ENCODE measurements at places on chromosomes 12 and 14. TPM values are rescaled to one million over a fixed set of nuclear protein-coding genes. Genes with fewer than 3 reads are reported as not detected.

DNA sequence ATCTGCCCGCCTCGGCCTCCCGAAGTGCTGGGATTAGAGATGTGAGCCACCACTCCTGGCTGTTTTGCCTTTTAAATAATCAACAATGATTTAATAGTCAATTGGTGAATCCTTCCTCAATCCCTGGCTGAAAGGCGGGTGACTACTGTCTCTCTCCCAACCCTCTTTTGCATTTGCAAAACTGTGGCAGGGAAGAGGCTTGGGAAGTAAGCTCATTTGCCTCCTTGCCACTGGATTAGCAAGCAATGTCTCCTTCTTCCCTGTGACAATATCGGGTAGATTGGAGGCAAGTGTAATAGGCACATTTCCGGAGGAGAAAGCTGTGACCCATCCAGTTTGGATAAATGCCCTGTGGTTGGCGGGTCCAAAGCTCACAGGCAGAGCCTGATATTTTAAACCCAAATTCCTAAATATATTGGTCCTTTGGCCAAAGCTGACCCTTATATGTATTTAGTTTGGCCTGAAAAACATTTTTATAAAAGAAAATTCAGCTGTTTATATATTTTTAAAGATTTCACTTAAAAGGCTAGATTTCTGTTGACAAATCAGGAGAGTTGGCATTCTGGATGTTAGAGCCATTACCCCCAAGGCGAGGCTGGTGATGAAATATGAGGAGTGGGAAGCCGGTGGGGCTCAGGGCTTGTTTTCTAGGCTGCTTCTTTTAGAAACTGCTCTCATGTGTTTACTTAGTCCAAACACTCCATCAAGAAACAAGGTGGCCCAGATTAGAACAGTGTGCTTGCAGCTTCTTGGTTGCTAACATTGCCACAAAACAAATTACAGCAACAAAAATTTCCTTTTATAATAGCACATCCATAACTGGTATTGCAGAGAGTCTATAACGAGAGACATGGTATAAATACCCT, 646.9 kb upstream of the TMEM132C start:
- DNase-seq = no peak

DNA sequence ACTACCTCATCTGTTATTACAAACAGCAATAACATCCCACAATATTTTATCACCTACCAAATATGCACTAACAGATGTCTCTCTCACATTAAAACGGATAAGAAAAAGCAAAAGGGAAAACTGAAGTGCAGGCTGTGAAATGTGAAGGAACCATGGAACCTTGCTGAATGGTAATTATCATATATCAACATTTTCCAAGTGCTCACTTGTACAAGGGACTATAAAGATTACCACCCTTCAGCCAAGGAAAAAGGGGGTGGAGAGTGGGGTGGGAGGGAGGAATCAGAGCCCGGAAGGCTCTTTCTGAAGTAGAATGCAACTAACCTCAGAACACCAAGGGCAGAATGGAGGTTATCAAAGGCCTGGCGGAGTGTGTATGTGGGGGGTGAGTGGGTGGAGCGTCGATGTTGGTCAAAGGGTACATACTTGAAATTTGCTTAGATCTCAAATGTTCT, 1.2 kb downstream of the SNX6 start:
- DNase-seq = no peak

- DNase-seq = no peak
Measured at GRCh38 chr12:22684140-22685118, 59.5 kb downstream of the ETNK1 start.

DNA sequence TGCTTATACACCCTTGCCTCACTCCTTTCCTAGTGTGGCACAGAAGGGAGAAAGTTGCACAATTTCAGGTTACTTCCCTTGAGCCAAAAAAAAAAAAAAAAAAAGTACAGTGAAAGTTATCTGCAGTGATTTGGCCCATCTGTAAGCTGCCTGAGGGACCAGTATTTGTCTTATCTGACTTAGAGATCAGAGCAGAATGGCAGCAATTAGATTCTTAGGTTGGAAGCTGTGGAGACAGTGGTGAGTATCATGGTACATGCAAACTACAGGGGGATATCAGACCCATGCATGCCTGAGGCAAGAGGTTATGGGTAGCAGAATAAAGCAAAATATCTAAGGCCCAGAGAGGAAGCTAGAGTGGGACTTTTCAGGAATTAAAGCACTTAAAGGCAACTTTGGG, 1070.7 kb upstream of the NOVA1 start:
- no peak for DNase-seq

GRCh38 chr12:76777765-76778216, 13.9 kb downstream of the ZDHHC17 start:
- DNase-seq = no peak

- no peak for DNase-seq
Measured at GRCh38 chr12:122029620-122030423, 8.1 kb downstream of the BCL7A start.

GRCh38 chr14:92668276-92668973, 80.0 kb downstream of the LGMN start:
- DNase-seq = no peak

GRCh38 chr14:105309371-105309770, 5.2 kb upstream of the PACS2 start:
- DNase-seq = no peak

DNA sequence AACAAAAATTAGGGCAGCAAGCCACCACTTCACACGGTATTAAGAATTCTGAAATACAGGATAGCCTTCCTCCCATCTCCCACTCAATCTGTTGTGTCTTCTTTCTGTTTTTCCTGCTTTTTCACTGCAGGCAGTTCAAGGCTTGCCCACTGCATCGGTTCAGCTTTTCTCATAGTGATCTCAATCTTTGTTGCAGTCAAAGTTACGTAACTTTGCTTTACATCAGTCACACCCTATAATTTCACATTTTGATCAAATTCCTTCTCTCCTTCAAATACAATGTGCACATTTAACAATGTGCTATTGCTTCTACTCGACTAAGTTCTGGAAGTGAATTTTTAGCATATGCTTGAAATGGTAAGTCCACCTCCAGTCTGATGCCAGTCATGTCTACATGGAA, 217.6 kb downstream of the EFCAB11 start:
- DNase-seq = no peak

EPYC gene
- not detected for total RNA-seq

KLRK1 gene
- total RNA-seq = 0.55 TPM

KRT3 gene
- total RNA-seq = not detected

GPHN gene
- total RNA-seq = 43.0 TPM

SLC6A13 gene
- total RNA-seq = 91.6 TPM

TMEM117 gene
- total RNA-seq = 2.8 TPM

TAS2R42 gene
- total RNA-seq = not detected

TMPRSS12 gene
- not detected for total RNA-seq
